H7 (cell line): ENCODE measurements at places on chromosomes 5 and 9. TPM values are rescaled to one million over a fixed set of nuclear protein-coding genes. Genes with fewer than 3 reads are reported as not detected.

Gene PCDHGB6
- 1.7 and 1.9 TPM in 2 replicates for total RNA-seq

Gene MARVELD2
- 15.6 and 19.9 TPM in 2 replicates for total RNA-seq

Gene CPLANE1
- 3.1 and 4.6 TPM in 2 replicates for total RNA-seq

DNA sequence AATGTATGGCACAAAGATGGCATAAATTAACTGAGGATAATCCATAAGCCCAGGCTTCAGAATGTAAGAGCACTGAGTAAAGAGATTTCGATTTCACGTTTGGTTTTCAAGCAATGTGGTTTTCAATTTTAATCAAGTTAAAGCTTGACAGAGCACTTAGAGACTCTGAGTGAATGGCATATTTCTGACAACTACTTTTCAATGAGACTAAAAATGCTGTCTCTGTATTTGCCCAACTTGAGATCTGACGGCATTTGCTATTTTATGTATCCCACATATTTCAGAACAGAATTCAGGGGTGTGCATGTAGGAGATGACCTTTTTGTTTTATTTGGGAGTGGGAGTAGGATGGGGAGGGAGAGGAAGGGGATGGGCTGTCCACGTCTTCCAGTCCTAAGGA, 280.3 kb upstream of the PANK3 start:
- DNase-seq, result no peak

DNA sequence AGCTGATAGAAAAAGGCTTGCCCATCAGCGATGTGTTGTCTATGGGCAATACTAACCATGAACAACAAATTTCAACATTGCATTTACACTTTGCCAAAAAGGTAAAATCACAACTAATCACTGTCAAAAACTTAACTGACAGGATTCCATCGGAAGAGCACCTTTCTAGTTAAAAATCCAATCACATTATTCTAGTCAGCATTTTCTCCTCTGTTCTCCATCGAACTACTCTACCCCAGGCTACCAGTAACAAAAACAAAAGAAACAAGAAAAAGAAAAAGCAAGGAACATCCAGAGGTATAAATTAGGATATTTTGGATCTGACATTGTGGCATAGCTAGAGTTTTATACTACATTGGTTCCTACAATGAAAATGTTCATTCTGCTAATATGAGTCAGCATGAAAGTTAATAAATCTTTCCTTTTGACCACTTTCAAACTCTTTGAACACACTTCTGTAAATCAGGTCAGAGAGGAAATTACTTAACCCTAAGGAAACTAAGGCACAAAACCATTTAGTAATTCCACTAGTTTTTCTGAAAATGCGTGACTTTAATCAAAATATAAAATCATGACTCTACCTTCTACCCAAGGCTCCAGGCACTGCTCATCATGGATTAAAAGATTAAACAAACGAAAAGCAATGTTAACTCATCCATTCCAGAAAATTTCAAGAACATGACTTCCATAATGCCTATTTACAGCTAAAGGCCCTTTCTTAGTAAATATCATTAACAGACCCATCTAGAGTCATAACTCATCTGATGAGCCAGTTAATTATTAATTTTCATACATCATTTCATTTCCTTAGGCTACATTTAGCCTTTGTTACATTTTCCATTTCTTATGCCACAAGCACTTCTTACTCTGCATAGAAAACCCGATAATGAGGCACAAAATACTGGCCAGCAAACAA, 10.2 kb downstream of the GLIS3 start:
- no peak for DNase-seq
